ENCODE measurements at places on chromosomes 3 and 15. TPM values are rescaled to one million over a fixed set of nuclear protein-coding genes. Genes with fewer than 3 reads are reported as not detected.

DNA sequence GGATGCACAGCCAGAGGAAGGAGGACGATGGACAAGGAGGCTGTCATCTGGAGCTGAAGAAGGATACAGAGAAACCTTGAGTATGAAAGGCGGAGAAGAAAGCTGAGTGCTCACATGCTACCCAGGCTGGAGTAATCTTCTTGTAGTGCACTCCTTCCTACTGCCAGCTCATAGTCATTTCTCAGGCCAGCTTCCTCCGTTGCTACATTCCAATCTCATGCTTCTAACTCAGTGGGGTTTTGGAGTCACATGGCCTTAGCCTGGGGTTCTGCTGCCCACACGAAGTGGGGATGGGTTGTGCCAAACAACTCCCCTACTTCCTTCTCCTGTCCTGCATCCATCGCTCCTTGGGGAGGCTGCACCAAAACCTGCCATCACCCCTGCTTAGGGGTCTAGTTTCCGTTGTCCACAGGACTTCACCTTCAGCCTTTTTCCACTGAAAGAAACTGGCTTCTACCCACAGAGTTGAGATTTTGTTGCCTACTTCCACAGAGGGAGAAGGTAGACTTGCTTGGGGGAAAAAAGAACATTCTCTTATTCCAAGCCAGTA is 239.9 kb downstream of the EPHB1 start:
- no peaks in the 10 kb centered on the region for H3K36me3 ChIP-seq
- H3K27me3 ChIP-seq, result no peaks in the 10 kb centered on the region
- no peak overlapping the region for H3K27ac ChIP-seq

- no peak overlapping the region for H3K27ac ChIP-seq
- DNase-seq, result peak; percentile 96
- H3K36me3 ChIP-seq, result no peaks in the 10 kb centered on the region
- H3K27me3 ChIP-seq, result no peaks in the 10 kb centered on the region
Measured at GRCh38 chr15:49428409-49429095, 5.5 kb downstream of the FGF7 start.

- no peaks in the 10 kb centered on the region for H3K4me1 ChIP-seq
- DNase-seq, result no peak
- H3K27me3 ChIP-seq, result no peaks in the 10 kb centered on the region
- no peak overlapping the region for H3K27ac ChIP-seq
Measured at GRCh38 chr3:140359233-140359995, 318.4 kb upstream of the TRIM42 start.

DNA sequence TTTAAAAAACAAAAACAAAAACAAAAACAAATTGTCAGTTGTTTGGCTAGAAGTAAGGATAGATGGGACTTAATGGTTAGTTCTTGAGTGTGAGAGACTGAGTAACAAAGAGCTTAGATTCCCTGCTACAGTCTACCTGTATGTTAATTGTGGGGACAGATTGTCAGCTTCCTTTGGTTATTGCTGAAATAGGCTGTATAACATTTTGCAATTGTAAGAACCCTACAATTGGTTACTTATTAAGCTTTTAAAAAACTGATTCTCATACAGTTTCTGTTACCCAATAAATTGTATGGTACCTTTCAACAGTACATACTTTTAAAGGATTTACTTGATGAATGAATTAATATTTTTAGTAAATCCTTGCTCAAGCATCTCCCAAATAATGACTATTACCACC is 35.3 kb downstream of the CLASP2 start:
- no peaks in the 10 kb centered on the region for H3K4me1 ChIP-seq
- H3K27me3 ChIP-seq, result no peaks in the 10 kb centered on the region
- no peak overlapping the region for H3K27ac ChIP-seq

GRCh38 chr3:117628823-117629291 is 919.3 kb downstream of the TUSC7 start:
- no peaks in the 10 kb centered on the region for H3K36me3 ChIP-seq
- peak; percentile 92 for DNase-seq
- no peaks in the 10 kb centered on the region for H3K27me3 ChIP-seq
- no peak overlapping the region for H3K27ac ChIP-seq

GRCh38 chr15:92306663-92307062 is 87.0 kb upstream of the ST8SIA2 start:
- H3K4me1 ChIP-seq, result no peaks in the 10 kb centered on the region
- DNase-seq, result peak; percentile 46
- H3K4me3 ChIP-seq, result no peak overlapping the region
- no peaks in the 10 kb centered on the region for H3K27me3 ChIP-seq

GRCh38 chr3:152508705-152509104 is 240.0 kb downstream of the MBNL1 start:
- no peak overlapping the region for H3K4me3 ChIP-seq
- DNase-seq, result peak; percentile 46
- H3K4me1 ChIP-seq, result no peaks in the 10 kb centered on the region
- H3K27me3 ChIP-seq, result no peaks in the 10 kb centered on the region
- no peaks in the 10 kb centered on the region for H3K36me3 ChIP-seq

GRCh38 chr3:106129939-106130338 is 261.1 kb upstream of the CBLB start:
- no peaks in the 10 kb centered on the region for H3K27me3 ChIP-seq
- no peak overlapping the region for H3K27ac ChIP-seq
- H3K4me1 ChIP-seq, result peaks cover 43% of the 10 kb centered on the region
- H3K4me3 ChIP-seq, result no peak overlapping the region
- no peaks in the 10 kb centered on the region for H3K36me3 ChIP-seq

DNA sequence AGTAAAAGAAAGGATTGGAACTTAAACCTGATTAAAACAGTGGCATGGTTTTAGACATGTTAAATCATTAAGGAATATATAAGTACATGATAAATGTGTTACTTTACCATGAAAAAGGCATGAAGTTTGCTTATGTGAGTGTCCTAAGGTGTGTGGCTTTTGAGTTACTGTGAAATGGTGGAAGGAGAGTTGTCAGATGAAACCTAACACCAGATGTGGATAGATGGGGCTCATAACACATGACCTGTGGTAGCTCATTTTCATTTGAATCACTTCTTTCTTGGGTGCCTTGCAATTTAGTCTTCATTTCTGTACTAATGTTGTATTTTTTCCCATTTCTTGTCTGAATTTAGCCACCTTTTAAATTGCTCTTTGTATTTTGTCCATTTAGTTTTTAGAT is 13.0 kb downstream of the MEF2A start:
- H3K27me3 ChIP-seq, result no peaks in the 10 kb centered on the region
- H3K27ac ChIP-seq, result no peak overlapping the region
- H3K4me3 ChIP-seq, result no peak overlapping the region

GRCh38 chr3:189458528-189458927 is 172.7 kb upstream of the TP63 start:
- H3K27me3 ChIP-seq, result no peaks in the 10 kb centered on the region
- peaks cover 4% of the 10 kb centered on the region for H3K4me1 ChIP-seq
- no peak overlapping the region for H3K4me3 ChIP-seq
- no peak overlapping the region for H3K27ac ChIP-seq

GRCh38 chr3:13194285-13195209 is 121.3 kb upstream of the IQSEC1 start:
- no peak overlapping the region for H3K27ac ChIP-seq
- no peak overlapping the region for H3K4me3 ChIP-seq
- H3K27me3 ChIP-seq, result no peaks in the 10 kb centered on the region

GRCh38 chr15:90097475-90097874 is 4.8 kb downstream of the IDH2 start:
- no peak overlapping the region for H3K4me3 ChIP-seq
- peak overlapping the region; percentile 73 for H3K27ac ChIP-seq
- H3K4me1 ChIP-seq, result peaks cover 37% of the 10 kb centered on the region
- no peaks in the 10 kb centered on the region for H3K36me3 ChIP-seq
- no peaks in the 10 kb centered on the region for H3K27me3 ChIP-seq
- no peak for DNase-seq

DNA sequence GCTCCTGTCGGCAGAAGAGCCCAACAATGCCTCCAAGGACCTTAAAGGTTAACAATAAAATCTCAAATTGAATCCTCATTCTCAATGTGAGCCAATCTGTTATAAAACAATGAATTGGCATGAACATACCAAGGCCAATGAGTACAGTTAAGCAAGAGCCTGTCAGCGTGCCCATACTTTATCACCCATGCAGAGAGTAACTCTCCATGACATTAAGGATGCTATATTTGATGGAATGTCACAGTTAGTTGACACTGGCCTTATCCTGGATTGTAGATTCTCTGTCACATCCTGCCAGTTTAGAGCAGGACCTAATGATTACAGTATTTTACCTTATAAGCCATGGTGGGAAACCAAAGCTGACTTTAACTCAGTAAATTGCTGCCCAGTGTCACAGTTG is 335.4 kb upstream of the MDFIC2 start:
- no peak overlapping the region for H3K4me3 ChIP-seq
- no peaks in the 10 kb centered on the region for H3K27me3 ChIP-seq
- no peaks in the 10 kb centered on the region for H3K4me1 ChIP-seq
- no peaks in the 10 kb centered on the region for H3K36me3 ChIP-seq
- DNase-seq, result no peak

GRCh38 chr15:51724199-51724598 is 13.3 kb downstream of the LYSMD2 start:
- H3K27me3 ChIP-seq, result no peaks in the 10 kb centered on the region
- no peaks in the 10 kb centered on the region for H3K36me3 ChIP-seq
- H3K27ac ChIP-seq, result no peak overlapping the region
- H3K4me1 ChIP-seq, result no peaks in the 10 kb centered on the region
- DNase-seq, result no peak

- H3K4me1 ChIP-seq, result no peaks in the 10 kb centered on the region
- H3K27ac ChIP-seq, result no peak overlapping the region
- no peak for DNase-seq
- no peaks in the 10 kb centered on the region for H3K36me3 ChIP-seq
- no peak overlapping the region for H3K4me3 ChIP-seq
Measured at GRCh38 chr3:189080745-189081144, 91.0 kb upstream of the TPRG1 start.

DNA sequence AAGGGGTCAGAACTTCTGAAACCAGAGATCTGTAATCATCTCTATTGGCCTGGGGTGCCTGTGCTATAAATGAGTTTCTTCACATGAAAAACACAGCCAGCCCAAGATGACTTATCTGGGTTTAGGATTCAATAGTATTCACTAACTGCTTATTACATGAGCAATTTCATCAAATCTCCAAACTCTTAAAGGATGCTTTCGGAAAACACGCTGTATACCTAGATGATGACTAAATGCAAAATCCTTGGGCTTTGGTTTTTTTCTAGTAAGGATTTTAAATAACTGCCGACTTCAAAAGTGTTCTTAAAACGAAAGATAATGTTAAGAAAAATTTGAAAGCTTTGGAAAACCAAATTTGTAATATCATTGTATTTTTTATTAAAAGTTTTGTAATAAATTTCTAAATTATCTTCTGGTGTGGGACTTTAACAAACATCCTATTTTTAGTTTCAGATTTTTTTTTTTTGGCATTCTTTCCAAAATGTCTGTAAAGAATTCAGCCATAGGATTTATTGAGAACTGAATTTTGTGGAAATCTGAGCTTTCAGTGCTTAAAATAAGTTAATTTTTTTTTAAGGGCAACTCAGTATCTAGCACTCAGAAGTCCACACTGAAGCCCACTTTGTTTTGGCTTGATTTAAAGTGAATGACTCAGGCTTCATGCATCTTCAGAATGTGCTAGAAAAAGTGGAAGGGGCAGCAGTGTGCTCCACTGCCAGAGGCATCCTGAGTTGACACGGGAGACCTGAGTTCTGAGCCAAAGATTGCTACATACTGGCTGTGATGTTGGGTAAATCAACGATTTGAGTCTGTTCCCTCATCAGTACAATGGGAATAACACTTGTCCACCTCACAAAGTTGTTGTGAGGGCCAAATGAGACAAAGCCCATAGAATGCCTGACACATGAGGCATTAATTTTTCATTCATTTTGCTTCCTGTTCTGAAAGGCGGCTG is 18.7 kb downstream of the TMEM43 start:
- peak overlapping the region; percentile 97 for H3K27ac ChIP-seq
- no peak overlapping the region for H3K4me3 ChIP-seq
- H3K36me3 ChIP-seq, result peaks cover 41% of the 10 kb centered on the region
- H3K27me3 ChIP-seq, result no peaks in the 10 kb centered on the region

- no peak for DNase-seq
- no peaks in the 10 kb centered on the region for H3K4me1 ChIP-seq
- no peak overlapping the region for H3K4me3 ChIP-seq
- H3K27me3 ChIP-seq, result no peaks in the 10 kb centered on the region
Measured at GRCh38 chr3:123317716-123318115, 116.0 kb downstream of the SEC22A start.

GRCh38 chr15:29776859-29777258 is 45.4 kb downstream of the TJP1 start:
- peaks cover 4% of the 10 kb centered on the region for H3K36me3 ChIP-seq
- H3K4me3 ChIP-seq, result no peak overlapping the region
- no peaks in the 10 kb centered on the region for H3K27me3 ChIP-seq
- no peaks in the 10 kb centered on the region for H3K4me1 ChIP-seq

The ERICH6 gene
- not detected for polyA plus RNA-seq

The C15orf62 gene
- 1.5 TPM for polyA plus RNA-seq

The CELSR3 gene
- 0.71 TPM for polyA plus RNA-seq

The LAMB2 gene
- 153 TPM for polyA plus RNA-seq

The KNG1 gene
- polyA plus RNA-seq, result 0.10 TPM

The IL17RD gene
- 0.25 TPM for polyA plus RNA-seq

The SLC6A20 gene
- 2.7 TPM for polyA plus RNA-seq

The TMEM45A gene
- 24.6 TPM for polyA plus RNA-seq

The COL7A1 gene
- polyA plus RNA-seq, result 8.2 TPM

The SNX22 gene
- 14.2 TPM for polyA plus RNA-seq

The GPR171 gene
- 0.87 TPM for polyA plus RNA-seq

The C3orf20 gene
- polyA plus RNA-seq, result 0.03 TPM
